Mammary epithelial cell (primary cell): ENCODE measurements at places on chromosomes 3 and 15. TPM values are rescaled to one million over a fixed set of nuclear protein-coding genes. Genes with fewer than 3 reads are reported as not detected.

GRCh38 chr3:3071136-3071535 lies 39.0 kb downstream of the IL5RA start:
- no peak for DNase-seq

RLBP1 gene
- total RNA-seq = not detected in 2 replicates

- no peak for DNase-seq
These were observed 168.0 kb upstream of the SMAD3 start for GRCh38 chr15:66897416-66897815.

GRCh38 chr15:88748081-88748480 lies 55.2 kb upstream of the ACAN start:
- DNase-seq = no peak

DNA sequence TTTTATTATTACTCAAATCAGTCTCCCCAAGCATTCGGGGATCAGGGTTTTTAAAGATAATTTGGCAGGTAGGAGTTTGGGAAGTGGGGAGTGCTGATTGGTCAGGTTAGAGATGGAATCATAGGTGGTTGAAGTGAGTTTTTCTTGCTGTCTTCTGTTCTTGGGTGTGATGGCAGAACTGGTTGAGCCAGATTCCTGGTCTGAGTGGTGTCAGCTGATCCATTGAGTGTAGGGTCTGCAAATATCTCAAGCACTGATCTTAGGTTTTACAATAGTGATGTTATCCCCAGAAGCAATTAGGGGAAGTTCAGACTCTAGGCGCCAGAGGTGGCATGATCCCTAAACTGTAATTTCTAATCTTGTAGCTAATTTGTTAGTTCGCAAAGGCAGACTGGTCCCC lies 20.6 kb upstream of the TRANK1 start:
- peak; percentile 25 for DNase-seq

DNA sequence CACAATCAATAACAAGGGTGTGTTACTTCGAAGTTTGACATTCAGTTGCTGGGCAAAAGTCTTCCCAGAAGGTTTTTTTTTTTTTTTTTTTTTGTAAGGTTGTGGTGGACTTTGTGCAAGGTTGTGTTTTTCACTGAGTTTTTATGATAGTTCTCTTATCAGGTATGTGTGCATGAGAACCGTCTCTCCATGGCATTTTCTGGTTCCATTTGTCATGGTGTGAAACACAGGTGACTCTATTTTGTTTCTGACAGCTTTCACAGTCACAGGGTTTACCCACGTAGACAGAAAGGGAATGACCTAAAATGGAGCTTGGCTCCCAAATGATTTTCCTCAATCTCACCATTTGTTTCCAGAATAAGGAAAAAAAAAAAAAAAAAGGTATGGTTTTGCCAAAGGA lies 1377.2 kb upstream of the CADM2 start:
- DNase-seq = no peak

RPL39L gene
- total RNA-seq = 21.6 and 25.4 TPM in 2 replicates

- DNase-seq = no peak
These were observed 6.0 kb downstream of the KIF9 start for GRCh38 chr3:47276558-47276957.

- no peak for DNase-seq
These were observed 55.5 kb upstream of the MELTF start for GRCh38 chr3:197085137-197085536.

DNA sequence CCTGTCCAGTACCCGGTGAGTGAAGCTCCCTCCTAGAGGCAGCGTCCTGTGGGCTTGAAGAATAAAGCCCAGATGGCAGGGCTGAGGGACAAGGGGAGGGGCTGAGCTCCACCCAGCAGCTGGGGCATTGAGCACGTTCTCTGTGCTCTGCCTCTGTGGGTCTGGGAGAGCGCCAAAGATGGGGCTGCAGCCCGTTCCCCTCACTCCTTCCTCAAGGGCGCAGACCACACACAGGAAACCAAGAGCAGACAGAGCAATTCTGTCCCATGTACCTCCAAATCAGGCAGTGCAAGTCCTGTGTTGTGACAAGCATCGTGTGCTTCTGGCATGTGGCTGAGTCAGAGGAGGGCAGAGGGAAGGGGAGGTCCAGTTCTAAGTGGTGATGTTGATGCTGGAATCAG lies 15.7 kb upstream of the KIF23 start:
- peak; percentile 39 for DNase-seq

CMC1 gene
- total RNA-seq = 19.3 and 22.7 TPM in 2 replicates

DNA sequence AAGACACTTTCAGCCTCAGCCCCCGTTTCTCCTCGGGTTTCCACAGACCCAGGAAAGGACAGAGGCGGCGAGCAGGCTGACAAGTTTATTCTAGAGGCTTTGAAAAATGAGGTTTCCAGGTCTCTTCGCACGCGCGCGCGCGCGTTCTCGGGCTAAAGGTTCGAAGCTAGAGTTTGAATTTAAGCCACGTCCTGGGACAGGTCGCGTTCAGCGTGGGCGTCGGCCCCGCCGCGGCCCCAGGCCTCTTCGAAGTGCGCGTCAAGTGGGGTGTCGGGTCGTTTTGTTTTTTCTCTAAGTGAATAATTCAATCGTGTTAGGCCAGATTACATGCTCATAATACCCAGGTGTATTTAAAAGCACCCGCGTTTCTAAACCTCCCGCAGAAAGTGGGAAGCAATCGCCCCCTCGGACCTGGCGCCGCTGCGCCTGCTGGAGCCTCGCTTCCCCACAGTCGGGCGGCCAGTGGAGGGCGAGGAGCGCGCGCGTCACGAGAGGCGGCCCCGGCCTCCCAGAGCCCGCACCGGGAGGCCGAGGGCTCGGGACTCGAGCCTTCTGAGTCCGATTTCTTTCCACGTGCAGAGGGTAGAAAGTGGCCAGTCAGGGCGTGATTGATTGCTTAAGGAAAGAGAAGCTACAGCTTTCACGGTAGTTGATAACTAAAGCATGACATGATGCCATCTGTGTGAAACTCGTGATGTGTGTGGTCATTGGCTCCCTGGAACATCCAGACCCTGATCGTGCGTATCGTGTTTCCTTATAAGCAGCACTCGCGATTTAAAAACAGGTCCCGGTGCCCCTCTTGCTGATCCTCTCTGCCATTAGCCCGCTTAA lies 15.8 kb upstream of the SOX2 start:
- no peak for DNase-seq

TRPM1 gene
- total RNA-seq = not detected

GRCh38 chr3:58092521-58092920 lies 84.3 kb downstream of the FLNB start:
- no peak for DNase-seq

- DNase-seq = no peak
These were observed 172.2 kb upstream of the TSPAN3 start for GRCh38 chr15:77243135-77243534.

DNA sequence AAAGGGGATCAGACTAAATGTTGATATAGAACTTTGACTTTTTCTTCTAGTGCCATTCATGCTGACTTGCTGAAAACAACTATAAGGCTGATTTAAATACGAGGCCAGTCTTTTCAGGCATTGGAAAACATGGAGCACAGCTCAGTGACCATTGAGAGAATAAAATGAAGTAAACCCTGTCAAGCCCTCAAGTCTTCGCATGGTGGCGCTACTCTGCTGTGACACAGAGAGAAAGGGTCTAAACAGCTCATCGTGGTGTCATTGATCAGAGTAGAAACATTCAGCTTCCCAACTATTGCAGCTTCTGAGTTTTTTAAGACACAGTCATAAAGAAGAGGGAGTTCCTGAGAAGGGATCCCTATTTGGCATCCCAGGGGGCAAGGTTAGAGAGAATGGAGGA lies 716.2 kb downstream of the DIPK2A start:
- peak; percentile 8 for DNase-seq

GRCh38 chr3:190585805-190586630 lies 72.1 kb downstream of the IL1RAP start:
- peak; percentile 96 for DNase-seq

DNA sequence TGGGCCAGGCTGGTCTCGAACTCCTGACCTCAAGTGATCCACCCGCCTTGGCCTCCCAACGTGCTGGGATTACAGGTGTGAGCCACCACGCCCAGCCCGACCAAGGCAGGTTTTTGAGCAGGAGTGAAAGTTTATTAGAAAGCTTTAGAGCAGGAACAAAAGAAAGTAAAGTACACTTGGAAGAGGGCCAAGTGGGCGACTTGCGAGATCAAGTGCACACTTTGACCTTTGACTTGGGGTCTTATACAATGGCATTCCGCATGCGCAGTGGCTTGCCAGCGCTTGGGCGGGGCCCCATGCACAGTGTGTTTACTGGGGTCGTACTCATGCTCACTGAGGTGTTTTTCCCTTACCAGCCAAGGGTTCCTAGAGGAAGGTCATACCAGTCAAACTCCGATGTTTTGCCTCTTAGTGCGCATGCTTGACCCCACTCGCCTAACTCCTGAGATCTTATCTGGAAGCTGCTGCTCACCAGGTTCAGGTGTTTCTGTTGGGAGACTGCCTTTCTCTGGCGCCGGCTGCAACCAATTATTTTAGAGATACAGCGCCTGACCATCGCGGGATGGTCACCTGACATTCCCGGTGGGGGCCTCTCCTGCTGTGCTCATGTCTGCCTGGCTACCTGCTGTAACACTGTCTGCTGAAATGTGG lies 46.9 kb upstream of the FLNB start:
- no peak for DNase-seq

DNA sequence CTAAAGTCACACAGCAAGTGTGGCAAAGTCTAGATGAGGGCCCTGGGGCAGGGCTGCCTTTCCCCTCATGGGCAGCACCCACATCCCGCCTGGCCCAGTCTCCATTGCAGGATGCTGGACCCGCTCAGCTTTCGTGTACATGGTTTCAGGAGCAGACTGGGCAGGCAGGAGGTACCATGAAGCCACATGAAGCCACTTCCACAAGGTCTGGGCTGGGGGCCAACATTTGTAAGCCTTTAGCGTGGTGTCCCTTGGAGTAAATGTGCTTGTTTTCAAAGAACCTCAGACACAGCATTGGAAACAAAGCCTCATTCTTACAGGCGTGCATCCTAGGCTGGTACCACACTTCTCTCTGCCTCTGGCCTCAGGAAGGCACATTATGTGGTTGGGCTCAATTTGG lies 34.5 kb downstream of the UMPS start:
- DNase-seq = no peak

DNA sequence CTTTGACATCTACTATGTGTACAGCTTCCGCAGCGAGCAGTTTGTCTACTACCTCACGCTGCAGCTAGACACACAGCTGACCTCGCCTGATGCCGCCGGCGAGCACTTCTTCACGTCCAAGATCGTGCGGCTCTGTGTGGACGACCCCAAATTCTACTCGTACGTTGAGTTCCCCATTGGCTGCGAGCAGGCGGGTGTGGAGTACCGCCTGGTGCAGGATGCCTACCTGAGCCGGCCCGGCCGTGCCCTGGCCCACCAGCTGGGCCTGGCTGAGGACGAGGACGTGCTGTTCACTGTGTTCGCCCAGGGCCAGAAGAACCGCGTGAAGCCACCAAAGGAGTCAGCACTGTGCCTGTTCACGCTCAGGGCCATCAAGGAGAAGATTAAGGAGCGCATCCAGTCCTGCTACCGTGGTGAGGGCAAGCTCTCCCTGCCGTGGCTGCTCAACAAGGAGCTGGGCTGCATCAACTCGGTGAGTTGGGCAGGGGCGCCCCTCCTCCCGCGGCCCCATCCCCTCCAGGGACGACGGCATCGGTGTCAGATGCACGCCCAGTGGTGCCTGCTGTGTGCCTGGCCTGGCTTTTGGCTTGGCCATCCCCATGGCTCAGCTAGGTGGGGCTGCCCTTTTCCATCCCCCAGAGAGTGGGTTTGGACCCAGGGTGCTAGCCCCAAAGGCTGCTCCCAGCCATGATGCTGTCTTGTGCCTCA lies 6.6 kb downstream of the PLXNA1 start:
- no peak for DNase-seq

SLC28A2 gene
- not detected in 2 replicates for total RNA-seq

DNA sequence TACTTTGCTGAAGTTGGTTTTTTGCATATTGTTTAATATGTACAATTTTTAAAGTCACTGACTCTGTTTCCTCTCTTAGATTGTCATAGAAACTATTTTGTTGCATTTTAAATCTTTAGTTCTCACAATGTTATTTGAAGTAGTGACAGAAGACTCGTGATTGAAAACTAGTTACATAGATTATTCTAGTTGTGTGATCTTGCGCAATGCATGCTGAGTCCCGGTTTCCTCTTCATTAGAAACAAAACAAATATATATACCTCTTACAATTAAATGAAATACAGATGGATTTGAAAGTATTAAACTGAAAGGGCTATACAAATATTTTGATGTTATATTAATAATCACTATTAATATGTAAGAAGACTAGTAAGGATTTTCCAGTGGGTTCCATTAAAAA lies 333.0 kb downstream of the LPP start:
- no peak for DNase-seq

PRR20G gene
- total RNA-seq = not detected in 2 replicates

DNA sequence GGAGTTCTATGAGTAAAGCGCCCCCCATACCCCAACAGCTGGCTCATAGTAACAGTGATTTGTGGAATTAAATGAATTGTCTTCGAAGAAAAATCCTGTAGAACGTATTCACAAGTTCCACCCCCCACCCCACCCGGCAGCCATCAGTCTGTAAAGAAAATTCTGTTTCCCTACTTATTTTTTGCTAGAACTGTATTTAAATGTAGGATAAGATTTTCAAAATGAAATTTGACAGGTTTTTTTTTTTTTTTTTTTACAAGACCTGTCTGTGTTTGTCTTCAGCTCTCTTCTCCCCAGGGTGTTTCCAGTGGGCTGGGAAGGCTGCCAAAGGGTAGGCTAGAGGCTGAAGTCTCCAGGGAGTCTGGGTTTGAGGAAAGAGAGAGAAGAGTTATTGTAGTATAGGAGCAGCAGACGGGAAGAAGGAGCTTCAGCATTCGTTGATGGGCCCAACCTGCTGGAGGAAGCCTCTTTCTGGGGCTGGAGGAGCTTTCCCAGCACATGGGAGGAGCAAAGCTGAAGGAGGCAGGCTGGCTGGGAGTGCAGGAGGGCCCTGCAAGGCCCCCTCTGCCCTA lies 130.6 kb upstream of the SEMA6D start:
- DNase-seq = no peak
